Aorta (tissue), 5 donors: ENCODE measurements at places on chromosomes 7 and 10. TPM values are rescaled to one million over a fixed set of nuclear protein-coding genes. Genes with fewer than 3 reads are reported as not detected.
A peak's percentile ranks its signal among the peaks of the same experiment; 100 is the strongest.

DNA sequence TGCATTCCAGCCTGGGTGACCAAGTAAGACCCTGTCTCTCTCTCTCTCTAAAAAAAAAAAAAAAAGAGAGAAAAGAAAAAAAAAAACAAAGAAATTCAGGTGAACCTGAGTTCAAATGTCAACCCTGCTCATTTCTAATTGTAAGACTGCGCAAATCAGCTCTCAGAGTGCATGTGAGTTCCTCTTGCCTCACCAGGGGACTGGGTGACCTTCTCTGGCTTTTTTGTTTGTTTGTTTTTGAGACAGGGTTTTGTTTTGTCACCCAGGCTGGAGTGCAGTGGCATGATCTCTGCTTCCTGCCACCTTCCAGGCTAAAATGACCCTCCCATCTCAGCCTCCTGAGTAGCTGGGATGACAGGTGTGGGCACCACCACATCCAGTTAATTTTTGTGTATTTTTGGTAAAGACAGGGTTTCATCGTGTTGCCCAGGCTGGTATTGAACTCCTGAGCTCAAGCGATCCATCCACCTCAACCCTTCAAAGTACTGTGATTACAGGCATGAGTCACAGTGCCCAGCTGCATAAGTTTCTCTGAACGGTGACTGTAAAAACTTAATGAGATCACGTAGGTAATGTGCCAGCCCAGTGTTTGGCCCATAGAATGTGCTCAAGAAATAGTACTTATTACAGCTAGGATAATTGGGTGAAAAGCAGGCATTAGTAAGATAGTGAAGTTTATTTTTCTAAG is 45.3 kb upstream of the BAMBI start:
- DNase-seq: no peak
- no peaks in the 10 kb centered on the region for H3K36me3 ChIP-seq
- H3K4me1 ChIP-seq: no peaks in the 10 kb centered on the region
- H3K27me3 ChIP-seq: no peaks in the 10 kb centered on the region
- H3K27ac ChIP-seq: no peak overlapping the region

- DNase-seq: no peak
- no peaks in the 10 kb centered on the region for H3K27me3 ChIP-seq
- no peak overlapping the region for H3K27ac ChIP-seq
- no peaks in the 10 kb centered on the region for H3K36me3 ChIP-seq
- no peak overlapping the region for H3K4me3 ChIP-seq
Observed at GRCh38 chr10:54125098-54125747, 675.8 kb downstream of the PCDH15 start.

DNA sequence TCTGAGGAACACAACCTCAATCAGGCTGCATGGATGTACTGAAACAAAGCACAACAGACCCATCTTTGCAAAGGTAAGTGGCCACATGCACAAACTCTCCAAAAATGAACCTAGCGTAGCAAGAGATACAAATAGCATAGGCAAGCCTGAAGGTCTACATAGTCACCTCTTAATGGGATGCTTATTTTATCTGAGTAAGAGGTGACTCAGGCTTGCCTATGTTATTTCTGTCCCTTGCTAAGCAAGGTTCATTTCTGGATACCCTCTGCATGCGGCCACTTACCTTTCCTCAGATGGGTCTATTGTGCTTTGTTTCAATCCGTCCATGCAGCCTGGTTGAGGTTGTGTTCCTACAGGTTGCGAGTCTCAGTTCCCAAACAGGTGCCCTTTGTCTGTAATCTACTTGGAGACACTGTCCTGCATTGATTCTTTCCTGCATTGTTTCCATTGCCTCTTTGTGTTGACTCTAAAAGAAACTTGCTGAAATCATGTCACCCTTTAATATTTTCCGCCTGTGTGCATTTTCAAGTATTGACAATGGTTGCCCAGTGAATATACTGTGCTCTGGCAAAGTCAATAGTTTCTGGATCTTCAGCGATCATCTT is 291.8 kb upstream of the LYZL1 start:
- H3K4me3 ChIP-seq: no peak overlapping the region
- no peak overlapping the region for H3K27ac ChIP-seq
- no peak for DNase-seq
- H3K27me3 ChIP-seq: no peaks in the 10 kb centered on the region

The EEPD1 gene
- total RNA-seq: 15.4 TPM

The SLC13A1 gene
- total RNA-seq: not detected

The PDE6C gene
- not detected for total RNA-seq

The CREB5 gene
- total RNA-seq: 27.1 TPM

- DNase-seq: no peak
- H3K27me3 ChIP-seq: no peaks in the 10 kb centered on the region
- no peaks in the 10 kb centered on the region for H3K4me1 ChIP-seq
- H3K4me3 ChIP-seq: no peak overlapping the region
- H3K27ac ChIP-seq: no peak overlapping the region
- no peaks in the 10 kb centered on the region for H3K36me3 ChIP-seq
Observed at GRCh38 chr7:113657603-113658002, 261.2 kb downstream of the PPP1R3A start.

The INTS15 gene
- 22.1 TPM for total RNA-seq

DNA sequence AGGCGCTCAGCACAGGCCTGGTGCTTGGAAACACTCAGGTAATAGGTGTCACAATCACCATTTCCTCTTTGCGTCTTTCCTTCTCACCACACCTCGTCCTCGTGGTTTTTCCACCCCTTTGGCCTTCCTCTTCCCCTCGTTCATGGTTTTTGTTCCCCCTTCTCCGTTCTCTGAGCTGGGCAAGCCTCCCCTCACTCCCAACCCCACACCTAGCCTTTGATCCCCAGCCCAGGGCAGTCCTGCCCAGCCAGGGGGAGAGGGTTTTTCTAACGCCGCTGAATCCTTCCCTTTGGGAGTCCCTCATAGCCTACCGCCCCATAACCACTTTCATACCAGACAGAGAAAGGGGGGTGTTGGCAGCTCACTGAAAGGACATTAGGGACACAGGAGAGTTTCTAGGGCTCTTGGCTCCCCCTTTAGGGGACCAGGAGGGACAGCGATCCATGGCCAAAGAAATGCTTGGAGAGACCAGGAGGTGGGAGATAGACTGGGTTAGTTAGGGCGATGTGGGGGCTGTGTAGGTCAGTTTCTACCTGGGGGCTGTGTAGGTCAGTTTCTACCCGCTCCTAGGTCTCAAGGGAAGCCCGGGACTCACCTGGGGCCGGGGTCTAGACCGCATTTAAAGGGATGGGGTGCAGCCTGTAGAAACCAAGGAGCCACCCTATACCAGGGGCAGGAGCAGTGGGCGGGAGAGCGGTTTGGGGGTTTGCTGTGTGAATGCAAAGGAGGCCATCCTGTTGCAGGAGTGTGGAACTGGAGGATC is 1.4 kb downstream of the EPHB4 start:
- no peak for DNase-seq
- no peaks in the 10 kb centered on the region for H3K36me3 ChIP-seq
- no peaks in the 10 kb centered on the region for H3K4me1 ChIP-seq
- H3K27ac ChIP-seq: no peak overlapping the region
- H3K4me3 ChIP-seq: no peak overlapping the region
- no peaks in the 10 kb centered on the region for H3K27me3 ChIP-seq

GRCh38 chr10:89738551-89739209 is 37.3 kb downstream of the KIF20B start:
- no peak overlapping the region for H3K27ac ChIP-seq
- DNase-seq: no peak
- no peak overlapping the region for H3K4me3 ChIP-seq
- no peaks in the 10 kb centered on the region for H3K36me3 ChIP-seq

The CNPY1 gene
- not detected for total RNA-seq

- H3K4me1 ChIP-seq: no peaks in the 10 kb centered on the region
- H3K36me3 ChIP-seq: no peaks in the 10 kb centered on the region
- H3K4me3 ChIP-seq: no peak overlapping the region
- no peak for DNase-seq
- H3K27ac ChIP-seq: no peak overlapping the region
Observed at GRCh38 chr10:78504181-78504580, 470.5 kb downstream of the RPS24 start.

The PCDH15 gene
- not detected for total RNA-seq

- peaks cover 15% of the 10 kb centered on the region for H3K4me1 ChIP-seq
- H3K27ac ChIP-seq: peak overlapping the region; percentile 91
- H3K27me3 ChIP-seq: no peaks in the 10 kb centered on the region
Observed at GRCh38 chr7:44884621-44885393, 523 bp downstream of the PURB start.

GRCh38 chr7:128913870-128914565 is 3.5 kb upstream of the KCP start:
- H3K36me3 ChIP-seq: no peaks in the 10 kb centered on the region
- H3K27me3 ChIP-seq: no peaks in the 10 kb centered on the region
- no peak overlapping the region for H3K4me3 ChIP-seq
- H3K4me1 ChIP-seq: no peaks in the 10 kb centered on the region

The BLNK gene
- total RNA-seq: 4.1 TPM

The CPED1 gene
- 119 TPM for total RNA-seq

DNA sequence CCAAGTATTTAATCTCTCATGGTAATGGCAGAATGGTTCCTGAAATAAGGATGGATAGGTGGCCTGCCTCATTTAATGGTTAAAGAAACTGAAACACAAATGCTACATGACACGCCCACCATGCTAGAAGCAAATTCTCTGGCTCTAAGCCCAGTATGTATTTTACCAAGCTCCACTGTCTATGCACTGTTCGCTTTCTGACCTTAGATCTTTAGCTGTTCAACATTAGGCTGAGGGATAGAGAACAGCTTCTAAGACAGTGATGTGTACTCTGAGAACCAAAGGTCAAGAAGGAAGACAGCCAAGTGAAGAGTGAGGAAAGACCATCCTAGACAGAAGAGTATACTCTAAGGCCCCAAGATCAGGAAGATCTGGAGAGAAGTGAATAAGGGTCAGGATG is 26.6 kb downstream of the FAM3C start:
- H3K27ac ChIP-seq: no peak overlapping the region
- no peak overlapping the region for H3K4me3 ChIP-seq
- DNase-seq: no peak
- no peaks in the 10 kb centered on the region for H3K27me3 ChIP-seq
- H3K4me1 ChIP-seq: no peaks in the 10 kb centered on the region
- H3K36me3 ChIP-seq: no peaks in the 10 kb centered on the region

The OR2A5 gene
- not detected for total RNA-seq

- H3K27ac ChIP-seq: no peak overlapping the region
- H3K36me3 ChIP-seq: no peaks in the 10 kb centered on the region
- no peaks in the 10 kb centered on the region for H3K27me3 ChIP-seq
- peak; percentile 38 for DNase-seq
- peaks cover 3% of the 10 kb centered on the region for H3K4me1 ChIP-seq
Observed at GRCh38 chr10:86363833-86364490, 2.6 kb downstream of the GRID1 start.

- no peaks in the 10 kb centered on the region for H3K36me3 ChIP-seq
- H3K27me3 ChIP-seq: no peaks in the 10 kb centered on the region
- no peak overlapping the region for H3K27ac ChIP-seq
- DNase-seq: no peak
- H3K4me1 ChIP-seq: no peaks in the 10 kb centered on the region
- H3K4me3 ChIP-seq: no peak overlapping the region
Observed at GRCh38 chr7:17548014-17548653, 249.7 kb downstream of the AHR start.

The TIMM23B gene
- total RNA-seq: 21.0 TPM

DNA sequence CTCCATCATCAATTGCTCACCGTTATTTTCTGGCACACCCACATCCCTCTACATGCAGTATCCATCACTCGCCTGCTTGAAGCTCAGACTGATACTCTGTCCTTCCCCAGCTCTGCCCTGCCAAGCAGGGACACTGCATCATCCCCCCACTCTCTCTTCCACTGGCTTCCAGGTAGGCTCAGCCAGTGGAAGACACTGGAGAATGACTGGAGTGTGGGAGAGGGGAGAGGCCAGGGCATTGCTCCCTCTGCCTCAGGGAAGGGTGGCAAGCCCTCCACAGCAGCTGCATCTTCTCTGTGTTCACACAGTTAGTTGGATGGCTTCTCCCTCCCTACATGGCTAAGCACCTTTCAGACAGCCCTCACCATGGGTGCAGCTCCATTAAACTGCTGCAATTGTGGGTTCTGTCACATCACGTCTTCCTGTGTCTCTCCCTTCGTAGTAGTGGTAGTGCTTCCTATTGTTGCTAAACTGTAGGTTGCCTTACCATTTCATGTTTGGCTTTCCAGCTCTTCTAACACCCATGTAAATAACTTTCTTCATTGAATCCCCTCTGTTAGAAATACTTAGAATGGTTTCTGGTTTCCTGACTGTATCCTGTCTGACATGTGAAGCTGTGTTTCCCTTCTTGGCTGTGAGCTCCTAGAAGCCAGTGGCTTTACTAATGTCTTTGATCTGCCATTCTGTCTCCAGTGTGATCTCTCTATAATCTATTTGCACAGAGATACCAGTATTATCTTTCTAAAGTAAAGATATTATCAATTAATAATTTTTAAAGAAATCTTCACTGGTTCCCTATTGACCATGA is 483.7 kb upstream of the LRRN3 start:
- H3K27ac ChIP-seq: no peak overlapping the region
- no peak overlapping the region for H3K4me3 ChIP-seq
- DNase-seq: no peak
- H3K4me1 ChIP-seq: no peaks in the 10 kb centered on the region
- H3K27me3 ChIP-seq: no peaks in the 10 kb centered on the region
- H3K36me3 ChIP-seq: no peaks in the 10 kb centered on the region

DNA sequence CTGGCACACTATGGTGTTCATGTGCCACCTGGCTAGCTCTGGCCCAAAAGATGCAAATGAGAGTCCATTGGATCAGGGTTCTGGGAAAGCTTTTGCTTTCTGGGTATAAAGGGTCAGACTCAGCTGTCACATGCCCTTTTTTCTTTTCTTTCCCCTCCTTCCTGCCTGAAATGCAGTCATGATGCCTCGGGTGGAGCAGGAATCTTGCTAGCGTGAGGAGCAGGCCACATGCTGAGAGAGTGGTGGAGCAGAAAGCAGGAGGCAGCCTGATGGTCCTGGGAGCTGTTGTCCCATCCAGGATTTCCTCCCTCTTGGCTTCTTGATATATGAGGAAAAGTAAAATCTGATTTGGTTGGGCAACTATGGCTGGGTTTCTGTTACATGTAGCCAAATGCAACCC is 2.7 kb upstream of the LHPP start:
- H3K4me1 ChIP-seq: no peaks in the 10 kb centered on the region
- no peak overlapping the region for H3K27ac ChIP-seq
- H3K27me3 ChIP-seq: no peaks in the 10 kb centered on the region

The HOXA11 gene
- total RNA-seq: not detected

The PON1 gene
- total RNA-seq: not detected

GRCh38 chr7:151449990-151450389 is 10.0 kb upstream of the CRYGN start:
- no peaks in the 10 kb centered on the region for H3K27me3 ChIP-seq
- H3K4me1 ChIP-seq: no peaks in the 10 kb centered on the region
- no peak overlapping the region for H3K27ac ChIP-seq
- DNase-seq: no peak
